HT1080 (cell line): ENCODE measurements at places on chromosomes 5 and 9. TPM values are rescaled to one million over a fixed set of nuclear protein-coding genes. Genes with fewer than 3 reads are reported as not detected.

GRCh38 chr9:133727277-133727875 lies 10.8 kb downstream of the SARDH start:
- DNase-seq, result no peak

DNA sequence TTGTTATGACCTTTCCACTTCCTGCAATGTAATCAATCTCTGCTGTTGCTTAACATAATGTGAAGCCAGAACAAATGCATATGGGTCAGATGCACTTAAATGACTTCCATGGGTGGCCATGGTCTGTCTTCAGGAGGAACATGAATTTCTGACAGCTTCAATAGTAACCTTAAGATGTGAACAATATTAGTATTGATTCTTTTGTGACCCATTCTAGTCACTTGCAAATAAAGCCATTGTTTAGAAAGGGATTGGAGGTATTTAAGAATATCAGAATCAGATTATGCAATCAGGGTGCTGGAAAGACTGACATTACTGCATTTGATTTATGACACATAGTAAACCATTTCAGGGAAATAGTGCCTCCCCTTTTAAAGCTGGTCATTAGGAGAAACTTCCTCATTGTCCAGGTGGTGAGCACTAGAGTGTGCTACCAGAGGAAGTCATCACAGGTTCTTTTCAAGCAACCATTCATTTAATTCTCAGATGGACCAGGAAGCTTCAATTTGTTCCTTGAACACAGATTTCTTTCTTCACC lies 32.1 kb downstream of the GRIN3A start:
- DNase-seq, result no peak

- DNase-seq, result peak; percentile 69
Observed at GRCh38 chr5:50711280-50711679, 44.8 kb downstream of the PARP8 start.

The MLANA gene
- total RNA-seq, result 0.11 TPM in 1 of 2 replicates, not detected in the other

The NMUR2 gene
- total RNA-seq, result not detected in 2 replicates
